RWPE1 (cell line): ENCODE measurements at places on chromosomes 5 and 9.

DNA sequence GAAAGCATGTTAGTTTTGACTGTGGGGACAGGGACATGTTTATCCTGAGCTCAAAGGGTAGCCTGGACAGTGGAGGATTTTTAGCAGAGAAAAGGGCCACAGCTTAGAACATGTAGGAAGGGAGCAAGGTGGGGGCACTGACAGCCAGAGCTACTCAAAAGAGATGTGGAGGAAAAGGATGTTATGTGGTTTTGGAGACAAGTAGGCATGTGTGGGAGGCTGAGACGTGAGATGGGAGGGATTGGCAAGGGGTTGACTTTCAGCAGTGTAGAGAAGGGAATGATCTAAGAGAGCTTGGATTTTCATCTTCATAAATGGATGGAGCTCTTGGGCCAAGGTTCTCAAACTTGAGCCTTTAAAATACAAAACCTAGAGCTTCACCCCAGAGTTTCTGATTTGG, 24.0 kb downstream of the SYK start:
- no peak for DNase-seq

DNA sequence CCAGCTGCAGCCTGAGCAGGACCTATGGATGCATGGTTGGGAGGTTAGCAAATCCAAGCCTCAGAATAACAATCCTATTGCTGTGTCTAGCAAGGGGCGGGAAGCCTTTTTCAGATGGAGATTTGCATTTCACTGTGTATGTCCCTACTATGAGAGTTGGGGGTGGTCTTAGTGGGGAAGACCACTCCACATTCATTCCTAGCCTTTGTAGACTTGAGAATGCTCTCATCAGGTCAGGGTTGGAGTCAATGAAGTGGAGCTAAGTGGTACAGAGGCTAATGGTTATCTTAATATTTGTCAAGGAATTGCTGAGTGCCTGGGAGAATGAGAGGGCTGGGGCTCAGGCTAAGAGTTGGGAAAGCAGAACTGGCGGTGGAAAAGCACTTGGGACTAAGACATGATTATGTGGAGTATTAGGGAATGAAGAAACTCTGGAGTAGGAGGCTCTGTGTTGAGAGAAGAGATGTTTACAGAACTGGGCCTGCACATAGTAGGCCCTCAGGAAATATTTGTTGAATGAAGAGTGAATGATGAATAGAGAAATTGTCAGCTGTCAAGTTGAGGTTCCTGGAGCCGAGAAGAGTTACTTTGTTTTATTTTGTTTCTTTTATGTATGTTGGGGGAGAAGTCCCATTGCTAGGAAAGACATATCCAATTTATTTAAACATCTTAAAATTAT, 175.5 kb upstream of the SPRY4 start:
- DNase-seq, result no peak

- no peak for DNase-seq
Measured at GRCh38 chr9:109491590-109491989, 6.5 kb downstream of the PTPN3 start.

- DNase-seq, result no peak
Measured at GRCh38 chr9:122119166-122119521, 26.0 kb upstream of the TTLL11 start.
